ENCODE measurements at places on chromosomes 5 and 9.

DNA sequence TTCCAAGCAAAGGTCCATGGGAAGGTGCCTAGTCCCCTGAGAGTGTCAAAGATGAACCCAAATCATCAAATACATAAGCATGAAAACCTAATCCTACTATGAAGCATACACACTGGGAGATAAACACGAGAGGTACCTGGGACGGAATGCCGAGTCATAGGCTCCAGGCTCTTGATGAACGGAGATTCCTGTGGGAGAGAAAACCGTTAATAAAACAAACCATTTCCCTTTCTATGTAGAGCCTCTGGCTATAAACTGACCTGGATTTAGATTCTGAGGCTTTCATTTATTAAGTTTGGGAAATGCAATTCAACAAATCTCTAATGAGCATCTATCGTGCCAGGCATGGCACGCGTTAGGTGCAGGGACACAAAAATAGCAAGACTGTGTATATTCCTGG, 206.4 kb upstream of the IL12B start:
- DNase-seq: no peak

DNA sequence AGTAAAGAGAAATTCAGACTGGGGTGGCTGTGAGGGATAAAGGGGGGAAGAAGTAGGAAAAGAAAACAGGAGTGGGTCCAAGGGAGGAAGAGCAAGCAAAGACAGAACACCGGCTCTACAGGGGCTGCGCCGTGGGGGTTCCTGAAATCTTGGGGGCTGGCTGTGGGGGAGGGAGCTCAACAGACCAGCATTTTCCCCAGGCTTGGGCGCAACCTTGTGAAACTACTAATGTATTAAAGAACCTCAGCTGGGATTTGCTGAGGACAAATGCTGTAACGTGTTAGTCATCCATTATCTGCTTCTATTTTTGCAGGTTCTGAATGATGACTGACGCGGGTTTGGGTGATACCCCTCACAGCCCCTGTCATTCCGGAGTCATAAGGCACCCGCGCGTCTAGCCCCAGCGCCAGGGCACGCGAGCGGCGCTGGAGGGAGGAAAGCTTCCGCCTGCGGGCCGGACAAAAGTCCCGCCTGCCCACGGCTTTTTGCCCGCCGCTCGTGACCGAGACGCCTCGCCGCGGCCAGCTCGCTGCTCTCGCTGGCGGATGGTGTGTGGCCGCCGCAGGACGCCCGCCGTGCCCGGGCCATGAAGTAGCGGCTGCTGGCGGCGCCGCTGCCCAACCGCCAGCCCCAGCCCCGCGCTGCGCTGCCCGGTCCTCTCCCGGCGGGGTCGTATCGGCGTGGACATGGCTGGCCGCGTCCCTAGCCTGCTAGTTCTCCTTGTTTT, 110.6 kb downstream of the PAM start:
- DNase-seq: peak; percentile 71

- no peak for DNase-seq
These were observed 35.7 kb downstream of the SLC1A3 start for GRCh38 chr5:36642089-36642488.

GRCh38 chr9:20790721-20791120, 106.7 kb downstream of the FOCAD start:
- no peak for DNase-seq

- no peak for DNase-seq
These were observed 4.3 kb downstream of the NPR2 start for GRCh38 chr9:35795695-35796094.

DNA sequence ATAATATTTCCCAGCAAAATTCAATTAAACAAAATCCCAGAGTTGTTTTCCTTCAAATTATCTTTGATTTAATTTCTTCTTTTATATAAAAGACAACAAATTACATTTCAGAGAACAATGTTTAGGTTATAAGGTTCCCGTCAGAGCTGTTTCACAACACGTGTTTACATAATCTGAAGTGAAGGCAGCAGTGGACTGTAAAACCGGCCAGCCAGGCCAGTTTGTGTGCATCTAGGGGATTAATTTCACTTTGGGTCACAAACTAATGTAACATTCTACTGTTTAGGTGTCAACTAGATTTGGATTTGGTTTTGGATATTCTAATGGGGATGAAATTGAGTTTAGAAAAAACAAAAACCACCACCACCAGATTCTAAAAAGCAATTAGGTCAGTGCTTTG, 86.5 kb upstream of the PLPP1 start:
- DNase-seq: no peak

- DNase-seq: no peak
These were observed 1.2 kb upstream of the SIL1 start for GRCh38 chr5:139199321-139199720.

DNA sequence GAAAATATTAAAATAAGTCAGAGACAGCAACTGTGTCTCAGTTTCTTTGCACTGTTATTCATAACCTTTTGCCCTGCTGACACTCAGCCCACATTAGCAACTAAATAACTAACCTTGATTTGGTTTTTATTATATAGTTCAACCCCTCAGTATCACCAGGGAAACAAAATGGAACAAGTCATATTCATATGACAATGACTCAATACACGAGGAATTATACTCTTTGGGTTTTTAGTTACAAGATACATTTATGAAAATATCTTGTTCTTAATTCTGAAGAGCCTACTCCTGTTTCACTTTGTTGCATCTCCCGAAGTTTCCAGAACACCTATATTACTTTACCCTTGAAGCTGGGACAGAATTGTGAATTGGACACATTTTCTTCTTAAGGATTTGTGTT, 845.4 kb downstream of the EFNA5 start:
- DNase-seq: no peak

DNA sequence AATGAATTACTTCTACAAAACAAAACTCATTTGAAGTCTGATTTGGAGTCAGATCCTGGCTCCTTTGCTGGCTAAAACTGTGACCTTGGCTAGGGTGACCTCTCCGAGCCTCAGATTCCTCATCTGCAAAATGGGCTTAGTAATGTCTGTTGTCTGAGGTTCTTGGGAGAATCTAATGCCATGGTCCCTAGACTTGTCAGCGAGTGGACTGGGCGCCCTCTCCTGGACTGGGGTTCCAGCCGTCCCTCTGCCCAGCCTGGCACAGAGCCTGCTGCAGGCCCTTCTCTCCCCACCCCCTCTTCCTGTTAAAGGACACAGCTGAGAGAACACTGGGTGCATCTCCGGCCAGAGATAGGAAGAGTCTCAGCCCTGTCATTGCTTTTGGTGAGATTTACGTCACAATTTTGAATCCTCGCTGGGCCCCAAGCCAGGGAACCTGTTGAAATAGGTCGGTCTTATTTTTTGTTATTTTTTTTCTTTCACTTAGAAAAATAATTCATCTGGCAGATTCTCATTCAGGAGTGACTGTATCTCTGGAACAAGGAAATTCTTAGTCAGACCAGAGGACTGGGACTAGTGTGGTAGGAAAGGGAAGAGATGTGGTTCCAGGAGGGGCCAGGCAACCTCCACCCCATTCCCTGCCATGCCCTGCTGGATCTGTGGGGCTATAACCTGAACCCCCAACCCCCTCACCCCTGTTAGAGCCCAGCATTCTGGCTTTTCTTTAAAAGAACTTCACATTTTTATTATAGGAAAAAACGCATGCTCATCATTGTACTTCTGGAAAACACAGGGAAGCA, 48.2 kb upstream of the RPL26L1 start:
- peak; percentile 66 for DNase-seq

GRCh38 chr9:83209188-83209731, 146.3 kb upstream of the RASEF start:
- DNase-seq: no peak

DNA sequence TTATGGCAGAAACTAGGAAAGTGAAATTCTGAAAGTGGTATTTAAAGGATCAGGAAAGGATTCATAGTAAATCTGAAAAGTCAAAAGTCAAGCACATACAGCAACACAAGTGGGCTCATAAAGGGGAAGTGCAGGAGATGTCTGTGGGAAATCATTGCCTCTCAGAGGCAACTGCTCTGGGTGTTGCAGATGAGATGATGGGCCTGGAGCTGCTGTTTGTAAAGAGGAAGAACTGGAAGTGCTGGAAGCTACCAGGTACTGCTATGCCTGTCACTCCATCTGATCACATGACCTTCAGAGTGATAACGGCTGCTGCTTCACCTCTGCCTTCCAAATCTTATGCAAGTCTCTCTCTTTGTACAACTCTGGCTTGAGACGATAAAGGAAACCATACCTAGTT, 55.9 kb downstream of the ADRB2 start:
- DNase-seq: no peak

- DNase-seq: no peak
These were observed 5.9 kb downstream of the SURF4 start for GRCh38 chr9:133369933-133370332.

GRCh38 chr5:145579301-145579700, 255.8 kb downstream of the PRELID2 start:
- no peak for DNase-seq

- no peak for DNase-seq
These were observed 206.7 kb downstream of the SLC12A2 start for GRCh38 chr5:128290152-128290858.

DNA sequence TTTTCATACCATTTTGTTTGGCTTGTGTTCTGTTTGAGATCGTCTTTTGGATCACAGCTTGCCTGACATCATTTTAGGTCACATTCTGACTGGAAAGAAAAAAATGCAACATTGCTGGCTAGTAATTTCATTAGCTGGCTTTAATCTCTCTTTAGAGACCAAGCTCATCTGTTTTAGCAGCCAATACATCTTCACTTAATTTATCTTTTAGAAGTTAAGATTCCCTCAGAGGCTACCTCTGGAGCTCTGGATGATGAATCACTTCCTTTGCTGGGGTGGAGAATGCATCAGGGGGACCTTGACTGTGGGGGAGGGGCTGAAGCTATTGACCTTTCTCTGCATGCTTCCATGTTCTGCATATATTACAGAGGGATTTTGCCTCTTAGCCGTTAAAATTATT, 181.5 kb upstream of the OTULINL start:
- DNase-seq: no peak

DNA sequence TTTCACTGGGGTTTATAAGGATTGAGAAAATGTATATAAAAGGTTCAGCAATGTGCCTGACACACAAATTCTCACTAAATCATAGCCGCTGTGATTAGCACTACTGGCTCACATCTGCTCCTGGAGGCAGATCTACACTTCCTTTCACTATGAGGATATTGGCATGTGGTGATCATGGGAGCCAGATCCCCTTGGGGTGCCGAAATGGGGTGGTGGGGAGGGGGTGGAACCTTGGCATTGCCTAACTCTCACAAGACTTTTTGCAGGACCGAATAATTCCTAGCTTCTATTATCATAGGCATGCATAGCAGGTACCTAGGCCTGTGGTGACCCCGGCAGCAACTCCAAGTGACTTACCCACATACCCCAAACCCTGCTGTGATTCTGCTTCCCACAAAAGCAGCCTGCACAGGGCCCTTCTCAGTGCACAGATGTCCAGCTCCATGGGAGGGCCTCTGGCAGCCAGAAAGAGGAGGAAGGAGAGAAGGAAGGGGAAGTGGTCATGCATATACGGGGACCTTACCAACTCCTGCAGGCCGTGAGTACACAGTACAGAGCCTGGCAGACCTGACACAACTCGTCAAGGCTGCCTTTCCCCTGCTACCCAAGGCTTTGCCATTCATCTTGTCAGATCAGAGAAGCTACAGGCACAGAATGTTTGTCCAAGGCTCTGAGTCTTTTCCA, 61.3 kb upstream of the IQGAP2 start:
- DNase-seq: no peak

- no peak for DNase-seq
These were observed 170.6 kb downstream of the RAB3C start for GRCh38 chr5:58753446-58753845.

GRCh38 chr5:94815313-94816039, 197.0 kb downstream of the SLF1 start:
- DNase-seq: no peak

DNA sequence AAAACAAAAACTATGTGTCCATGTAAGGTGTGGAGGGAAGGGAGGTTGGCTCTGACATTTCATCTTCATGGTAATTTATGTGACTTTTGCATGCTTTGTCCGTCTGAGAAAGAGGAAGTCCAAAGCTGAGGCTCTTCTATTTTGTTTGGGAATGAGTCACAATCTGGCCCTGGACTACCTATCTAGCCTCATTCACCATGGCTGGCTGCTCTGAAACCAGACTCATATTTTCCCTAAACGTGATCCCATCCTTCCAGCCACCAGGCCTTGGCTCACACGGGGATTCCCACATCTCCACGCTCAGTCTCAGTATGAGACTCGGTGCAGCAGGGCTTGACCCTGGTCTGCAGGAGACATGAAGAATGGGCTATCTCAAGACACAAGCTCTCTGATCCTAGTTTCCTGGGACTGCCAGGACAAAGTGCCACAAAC, 672.8 kb downstream of the ACTL7B start:
- no peak for DNase-seq

DNA sequence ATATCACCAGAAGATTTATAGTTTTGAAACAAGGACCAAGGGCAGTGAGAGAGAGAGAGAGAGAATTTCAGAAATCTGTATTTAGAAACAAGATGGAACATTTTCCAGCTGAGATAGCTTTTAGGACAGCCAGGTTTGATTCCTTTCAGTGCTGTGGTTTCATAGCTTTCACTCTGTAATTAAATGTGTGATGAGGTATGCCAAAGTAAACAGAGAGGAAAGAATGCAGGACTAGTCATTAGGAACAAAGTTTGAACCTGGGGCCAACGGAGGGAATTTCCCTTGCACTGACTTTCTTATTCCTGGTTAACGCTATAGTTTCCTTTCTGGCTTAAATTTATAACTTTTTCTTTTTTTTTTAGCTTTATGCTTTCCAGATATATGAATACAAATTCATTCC, 10.0 kb upstream of the CCL28 start:
- peak; percentile 60 for DNase-seq

GRCh38 chr5:174398171-174398570, 326.2 kb upstream of the MSX2 start:
- no peak for DNase-seq

GRCh38 chr5:73719632-73720031, 93.6 kb downstream of the ARHGEF28 start:
- DNase-seq: no peak

DNA sequence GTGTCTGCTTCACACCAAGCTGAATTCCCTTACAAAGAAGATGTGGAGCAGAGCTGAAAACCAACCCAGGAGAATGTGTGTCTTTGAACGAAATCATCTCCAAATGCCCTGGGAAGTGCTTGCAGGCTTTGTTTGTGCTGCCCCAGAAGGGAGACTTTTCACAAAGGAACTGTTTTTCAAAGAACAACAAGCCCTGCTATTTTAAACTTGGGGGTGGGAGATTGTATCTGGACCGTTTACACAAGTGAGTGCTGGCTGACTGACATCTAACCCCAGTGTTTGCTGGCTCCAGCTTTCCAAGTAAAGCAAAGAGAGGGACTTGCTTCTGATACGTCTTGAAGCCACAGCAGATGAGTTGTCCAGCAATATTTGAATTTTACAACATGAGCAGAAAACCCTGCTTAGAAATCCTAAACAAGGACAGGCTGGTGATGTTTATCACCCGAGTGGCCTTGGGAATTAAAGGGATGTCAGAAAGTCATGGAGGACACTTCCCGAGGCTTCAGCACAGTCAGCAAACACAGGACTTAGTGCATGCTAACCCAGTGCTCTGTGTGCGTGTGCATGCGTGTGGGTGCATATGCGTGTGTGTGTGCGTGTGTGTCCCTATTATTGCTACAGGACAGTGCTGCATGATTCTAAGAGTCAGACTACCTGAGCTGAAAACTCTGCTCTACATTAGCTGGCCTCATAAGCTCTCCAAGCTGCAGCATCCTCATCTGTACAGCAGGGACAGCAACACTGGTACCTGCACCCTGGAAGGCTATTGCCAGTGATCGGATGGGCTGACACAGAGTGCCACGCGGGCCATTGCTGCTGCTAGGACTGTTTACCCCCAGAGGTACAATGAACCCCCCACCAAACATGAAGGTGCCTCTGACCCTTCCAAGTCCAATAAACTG, 1.4 kb downstream of the ADAMTS12 start:
- DNase-seq: no peak

Data from thyroid gland (tissue), 4 donors.